ENCODE measurements at places on chromosomes 13 and 19.

GRCh38 chr19:18203408-18203862, 407 bp downstream of the RAB3A start:
- DNase-seq, result no peak

DNA sequence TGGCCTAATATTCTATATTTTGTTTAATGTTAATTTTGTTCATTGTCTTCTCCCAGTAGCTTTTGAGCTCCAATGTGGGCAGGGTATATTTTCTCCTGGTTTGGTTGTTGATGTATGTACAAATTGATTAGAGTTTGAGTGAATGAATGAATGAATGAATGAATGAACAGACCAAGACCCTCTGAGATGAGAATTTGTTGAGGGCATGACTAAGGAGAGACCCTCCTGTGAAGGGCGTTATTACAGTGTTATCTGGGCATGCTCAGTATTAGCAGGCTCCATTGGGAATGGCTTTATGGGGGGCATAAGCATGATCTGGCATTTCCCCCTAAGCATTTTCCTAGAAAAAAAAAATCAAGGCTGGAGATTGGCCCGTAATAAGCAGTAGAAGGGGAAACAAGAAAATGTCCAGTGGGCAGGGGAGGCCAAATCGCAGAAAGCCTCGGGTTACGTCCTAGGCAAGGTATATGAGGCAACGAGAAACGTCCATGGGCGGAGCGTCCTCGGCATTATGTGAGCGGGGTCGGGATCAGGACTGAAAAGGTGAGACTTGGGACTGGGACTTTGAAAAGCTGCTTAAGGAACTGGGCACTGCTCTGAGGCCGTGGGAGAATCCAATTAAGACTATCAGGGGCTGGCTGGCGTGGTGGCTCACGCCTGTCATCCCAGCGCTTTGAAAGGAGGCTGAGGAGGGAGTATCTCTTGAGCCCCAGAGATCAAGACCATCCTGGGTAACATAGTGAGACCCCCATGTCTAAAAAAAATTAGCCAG, 904 bp upstream of the ARHGAP33 start:
- no peak for DNase-seq

- no peak for DNase-seq
Measured at GRCh38 chr19:3513229-3514140, 7.4 kb downstream of the FZR1 start.

GRCh38 chr13:97234742-97235141, 12.6 kb downstream of the MBNL2 start:
- no peak for DNase-seq

DNA sequence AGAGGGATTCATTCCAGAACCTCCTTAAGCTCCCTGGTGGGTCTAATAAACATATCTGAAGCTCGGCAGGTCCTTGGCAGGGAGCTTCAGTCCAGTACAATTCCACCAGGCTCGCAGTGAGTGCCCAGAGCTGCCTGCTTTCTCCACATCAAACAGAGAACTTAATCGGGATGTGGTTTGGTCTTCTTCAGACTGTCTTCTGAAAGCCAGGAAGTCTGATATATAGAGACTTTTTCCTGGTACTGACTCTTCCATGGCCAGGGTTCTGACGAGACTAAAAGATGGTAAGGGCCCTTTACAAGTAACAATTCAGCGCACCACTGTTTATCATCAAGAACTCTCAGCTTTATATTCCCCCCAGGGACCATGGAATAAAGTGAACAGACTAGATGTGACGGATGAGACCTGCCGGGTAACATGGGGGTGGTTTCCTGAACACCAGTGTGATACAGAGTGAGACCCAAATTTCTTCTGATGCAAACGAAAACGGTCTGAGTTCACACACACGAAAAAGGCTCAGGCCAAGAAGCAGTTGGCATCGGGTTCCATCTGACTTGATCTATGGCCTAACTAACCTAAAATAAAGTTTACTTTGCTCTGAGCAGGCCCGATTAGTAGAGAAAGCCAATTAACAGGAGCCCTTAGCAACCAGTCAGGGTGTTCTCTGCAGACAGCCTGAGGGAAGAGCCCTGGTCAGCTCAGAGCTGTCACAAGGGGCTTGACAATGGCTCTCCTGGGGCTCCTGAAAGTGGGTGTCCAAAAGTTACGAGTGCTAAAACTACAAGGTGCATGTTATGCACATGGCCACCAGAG, 29.0 kb downstream of the RANBP3 start:
- no peak for DNase-seq

DNA sequence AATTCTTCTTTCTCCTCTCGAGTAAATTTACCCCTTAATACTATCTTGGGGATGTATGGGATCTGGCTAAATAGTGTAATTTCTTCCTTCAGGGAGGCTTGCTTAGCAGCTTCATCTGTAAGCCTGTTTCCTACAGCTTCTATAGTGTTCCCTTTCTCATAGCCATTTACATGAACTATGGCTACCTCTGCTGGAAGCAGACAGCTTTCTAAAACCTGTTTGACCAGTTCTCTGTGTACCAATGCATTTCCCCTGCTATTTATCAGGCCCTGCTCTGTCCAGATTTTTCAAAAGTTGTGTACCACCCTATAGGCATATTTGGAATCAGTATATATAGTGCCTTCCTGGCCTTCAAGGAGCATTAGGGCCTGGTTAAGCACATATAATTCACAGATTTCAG, 113.6 kb upstream of the PCDH9 start:
- DNase-seq, result no peak
